A549 treated with RU486 at 1 μM for 4 hours (cell line): ENCODE measurements at places on chromosomes 3 and 15. TPM values are rescaled to one million over a fixed set of nuclear protein-coding genes. Genes with fewer than 3 reads are reported as not detected.

Gene AADACL2
- total RNA-seq: not detected in 5 replicates

Gene USP50
- total RNA-seq: not detected in 5 replicates

Gene NOX5
- 0.19 to 0.38 TPM (median 0.29 TPM) in 5 replicates for total RNA-seq

Gene SCG3
- total RNA-seq: 0.05 to 0.06 TPM in 2 of 5 replicates, not detected in the others

Gene ZBTB11
- total RNA-seq: 6.4 to 11.0 TPM (median 9.7 TPM) in 5 replicates

Gene FANCD2OS
- not detected in 5 replicates for total RNA-seq

Gene ALPK3
- 0.02 to 0.12 TPM (median 0.09 TPM) in 5 replicates for total RNA-seq

Gene SMCO1
- total RNA-seq: not detected in 5 replicates

Gene SATB1
- total RNA-seq: 0.09 to 0.14 TPM in 2 of 5 replicates, not detected in the others

Gene SAMMSON
- not detected in 5 replicates for total RNA-seq

Gene HYPK
- 4.3 to 10.2 TPM (median 4.9 TPM) in 5 replicates for total RNA-seq

Gene GNAT1
- not detected in 5 replicates for total RNA-seq

Gene GOLGA8N
- total RNA-seq: 0.31 to 1.4 TPM (median 1.2 TPM) in 5 replicates

Gene CHRNB4
- 0.67 to 1.5 TPM (median 0.77 TPM) in 5 replicates for total RNA-seq
